ENCODE measurements at places on chromosomes 11 and 22.

- no peak for ATAC-seq
Observed at GRCh38 chr11:123434262-123434661, 4.2 kb downstream of the GRAMD1B start.

GRCh38 chr22:49755631-49756001 is 72.1 kb downstream of the BRD1 start:
- ATAC-seq, result no peak

DNA sequence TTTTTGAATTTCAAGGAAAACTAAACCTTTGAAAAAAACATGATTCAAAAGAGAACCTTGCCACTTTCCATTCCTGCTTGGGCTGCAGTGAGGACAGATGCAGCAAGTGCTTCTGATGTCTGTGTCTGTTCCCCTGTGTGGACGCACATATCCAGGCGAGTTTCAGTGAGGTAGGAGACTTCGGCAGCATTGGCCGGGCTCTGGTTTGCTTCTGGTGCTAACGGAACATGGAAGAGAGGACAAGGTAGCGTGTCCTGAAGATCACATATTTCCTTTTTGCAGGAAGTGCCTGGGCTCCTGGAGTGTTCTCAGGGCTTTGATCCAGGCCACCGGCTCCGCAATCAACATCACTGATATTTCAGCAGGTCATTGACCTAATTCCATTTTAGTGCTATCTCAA is 33.1 kb upstream of the IGLL5 start:
- no peak for ATAC-seq

DNA sequence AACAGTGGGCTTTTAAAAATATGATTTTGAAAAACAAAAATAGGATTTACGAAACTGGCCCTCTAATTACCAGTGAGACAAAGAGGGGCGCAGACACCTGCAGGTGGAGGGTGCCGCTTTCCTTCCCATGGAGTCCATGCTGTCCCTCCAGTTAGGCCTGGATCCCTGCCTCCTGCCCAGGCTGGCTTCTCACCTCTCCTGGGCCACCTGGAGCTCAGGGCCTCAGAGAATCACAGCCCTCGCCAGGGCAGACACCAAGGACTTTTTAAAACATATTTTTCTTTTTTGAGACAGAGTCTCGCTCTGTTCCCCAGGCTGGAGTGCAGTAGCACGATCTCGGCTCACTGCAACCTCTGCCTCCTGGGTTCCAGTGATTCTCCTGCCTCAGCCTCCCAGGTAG is 1437.2 kb downstream of the TBC1D22A start:
- ATAC-seq, result no peak

- ATAC-seq, result no peak
Observed at GRCh38 chr11:61485080-61485479, 23.5 kb upstream of the LRRC10B start.

DNA sequence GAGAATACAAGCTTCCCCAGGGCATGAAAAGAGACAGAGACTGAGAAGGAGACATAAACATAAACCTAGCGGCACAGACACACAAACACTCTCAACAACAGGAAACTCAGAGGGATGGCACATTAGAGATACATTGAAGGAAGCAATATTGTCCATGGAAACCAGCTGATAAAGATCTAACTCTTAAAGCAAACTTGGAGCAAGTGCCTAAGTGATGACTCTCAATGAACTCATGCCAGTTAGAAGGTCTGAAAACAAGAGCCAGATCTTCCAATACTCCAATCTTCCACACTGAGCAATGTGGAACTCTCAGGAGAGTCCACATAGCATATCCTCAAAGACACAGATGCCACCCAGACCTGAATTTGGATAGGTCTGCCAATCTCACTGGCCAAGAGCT is 168.8 kb upstream of the ISX start:
- no peak for ATAC-seq

GRCh38 chr11:75571625-75572024 is 9.6 kb downstream of the SERPINH1 start:
- ATAC-seq, result no peak

- ATAC-seq, result no peak
Observed at GRCh38 chr11:96978751-96979150, 588.9 kb downstream of the JRKL start.

- ATAC-seq, result peak; percentile 43
Observed at GRCh38 chr11:9231848-9232177, 33.3 kb downstream of the DENND5A start.

GRCh38 chr11:86346513-86346912 is 28.2 kb upstream of the CCDC81 start:
- no peak for ATAC-seq

- ATAC-seq, result no peak
Observed at GRCh38 chr11:65262776-65263175, 1.0 kb downstream of the POLA2 start.

- ATAC-seq, result no peak
Observed at GRCh38 chr22:25475257-25476022, 89.0 kb upstream of the GRK3 start.

DNA sequence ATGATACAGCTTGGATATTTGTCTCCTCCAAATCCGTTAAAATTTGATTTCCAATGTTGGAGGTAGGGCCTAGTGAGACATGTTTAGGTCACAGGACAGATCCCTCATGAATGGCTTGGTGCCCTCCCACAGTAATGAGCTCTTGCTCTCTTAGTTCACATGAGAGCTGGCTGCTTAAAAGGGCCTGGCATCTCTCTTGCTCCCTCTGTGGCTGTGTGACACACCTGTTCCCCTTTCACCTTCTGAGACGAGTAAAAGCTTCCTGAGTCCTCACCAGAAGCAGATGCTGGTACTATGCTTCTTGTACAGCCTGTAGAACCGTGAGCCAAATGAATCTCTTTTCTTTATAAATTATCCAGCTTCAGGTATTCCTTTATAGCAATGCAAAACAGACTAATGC is 3.5 kb downstream of the VPS37C start:
- ATAC-seq, result no peak

Measured in gastroesophageal sphincter (tissue), 4 donors.